ENCODE measurements at places on chromosomes 5 and 9.

DNA sequence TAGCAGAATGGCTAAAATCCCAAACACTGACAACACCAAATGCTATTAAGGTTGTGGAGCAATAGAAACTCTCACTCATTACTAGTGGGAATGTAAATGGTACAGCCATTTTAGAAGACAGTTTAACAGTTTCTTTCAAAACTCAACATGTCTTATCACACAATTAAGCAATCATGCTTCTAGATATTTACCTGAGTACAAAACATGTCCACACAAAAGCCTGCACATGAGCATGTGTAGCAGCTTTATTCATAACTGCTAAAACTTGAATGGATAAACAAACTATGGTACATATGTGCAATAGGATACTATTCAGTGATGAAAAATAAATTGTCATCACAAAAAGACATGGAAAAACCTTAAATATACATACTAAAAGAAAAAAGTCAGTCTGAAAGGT is 31.5 kb downstream of the SLC25A46 start:
- DNase-seq = no peak

DNA sequence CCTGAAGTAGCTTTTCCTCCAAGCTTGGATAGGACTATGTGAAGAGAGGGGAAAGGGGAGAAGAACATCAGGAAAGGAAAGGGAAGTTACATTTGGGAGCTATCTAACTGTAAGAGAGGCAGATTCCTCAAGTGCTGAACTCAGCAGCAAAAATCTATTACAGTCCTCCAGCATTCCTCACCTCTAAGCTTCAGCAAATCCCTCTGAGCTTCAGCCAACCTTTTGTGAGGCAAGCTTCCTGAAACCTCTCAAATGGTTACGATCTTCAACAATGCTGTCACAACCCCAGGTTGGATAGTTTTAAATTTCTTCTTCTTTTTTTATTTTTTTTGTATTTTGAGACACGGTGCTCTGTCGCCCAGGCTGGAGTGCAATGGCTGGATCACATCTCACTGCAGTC is 2.5 kb upstream of the RNF38 start:
- DNase-seq = no peak

- DNase-seq = no peak
These were observed 118.9 kb upstream of the OTULINL start for GRCh38 chr5:14462681-14463080.

GRCh38 chr5:132528021-132528420 is 15.3 kb downstream of the IL5 start:
- DNase-seq = no peak

- no peak for DNase-seq
These were observed 127.7 kb downstream of the GCNT1 start for GRCh38 chr9:76586390-76587314.
